ENCODE measurements at places on chromosomes 6 and 20.

GRCh38 chr20:50586531-50587232 is 76.5 kb downstream of the PTPN1 start:
- DNase-seq, result no peak

GRCh38 chr6:157841211-157841840 is 18.3 kb downstream of the SNX9 start:
- DNase-seq, result no peak

GRCh38 chr6:98526465-98526864 is 307.9 kb upstream of the POU3F2 start:
- DNase-seq, result no peak

DNA sequence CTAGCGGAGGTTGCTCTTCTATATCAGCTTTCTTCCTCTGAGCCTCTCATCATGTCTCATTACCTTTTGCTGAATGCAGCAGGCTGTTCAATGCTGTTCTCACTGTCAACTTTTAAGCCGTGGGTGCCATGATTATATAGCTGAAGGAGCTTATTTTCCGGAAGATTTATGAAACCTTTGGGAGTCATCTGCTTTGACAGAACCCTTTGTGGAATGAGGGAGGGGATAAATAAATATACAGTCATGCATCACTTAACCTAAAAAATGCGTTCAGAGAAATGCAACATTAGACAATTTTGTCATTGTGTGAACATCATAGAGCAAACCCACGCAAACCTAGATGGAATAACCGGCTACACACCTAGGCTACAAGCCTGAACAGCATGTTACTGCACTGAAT is 102.2 kb upstream of the AKAP12 start:
- no peak for DNase-seq

- DNase-seq, result no peak
These were observed 3.9 kb upstream of the CCN6 start for GRCh38 chr6:112049996-112050395.

DNA sequence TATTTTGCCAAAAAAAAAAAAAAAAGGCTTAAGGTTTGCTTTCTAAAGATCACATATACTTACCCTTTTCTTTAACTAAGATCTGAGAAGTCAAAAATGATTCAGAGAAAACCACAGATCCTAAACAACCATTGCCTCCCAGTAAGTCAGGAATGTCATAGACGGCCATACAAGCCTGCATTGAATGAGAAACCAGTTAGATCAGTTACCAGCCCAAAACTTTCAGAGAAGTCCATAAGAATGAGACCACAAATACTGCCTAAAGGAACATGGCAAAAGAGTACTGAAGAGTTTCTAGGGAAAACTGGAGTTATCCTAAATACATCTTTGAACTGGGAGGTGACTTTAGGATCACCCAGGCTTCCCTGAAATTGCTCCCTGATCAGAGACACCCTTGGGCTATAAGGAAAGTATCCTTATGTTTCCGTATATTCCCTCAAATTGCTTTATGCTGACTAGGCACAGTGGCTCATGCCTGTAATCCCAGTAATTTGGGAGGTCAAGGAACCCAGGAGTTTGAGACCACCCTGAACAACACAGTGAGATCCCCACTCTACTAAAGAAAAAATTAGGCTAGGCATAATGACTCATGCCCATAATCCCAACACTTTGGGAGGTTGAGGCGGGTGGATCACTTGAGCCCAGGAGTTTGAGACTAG is 79.4 kb upstream of the SLC4A11 start:
- no peak for DNase-seq
